Stimulated activated CD8-positive, alpha-beta memory T cell treated with anti-CD3 and anti-CD28 coated beads, Interleukin-2, amount 100 ng/mL, for 48 hours (primary cell): ENCODE measurements at places on chromosomes 4 and X.

DNA sequence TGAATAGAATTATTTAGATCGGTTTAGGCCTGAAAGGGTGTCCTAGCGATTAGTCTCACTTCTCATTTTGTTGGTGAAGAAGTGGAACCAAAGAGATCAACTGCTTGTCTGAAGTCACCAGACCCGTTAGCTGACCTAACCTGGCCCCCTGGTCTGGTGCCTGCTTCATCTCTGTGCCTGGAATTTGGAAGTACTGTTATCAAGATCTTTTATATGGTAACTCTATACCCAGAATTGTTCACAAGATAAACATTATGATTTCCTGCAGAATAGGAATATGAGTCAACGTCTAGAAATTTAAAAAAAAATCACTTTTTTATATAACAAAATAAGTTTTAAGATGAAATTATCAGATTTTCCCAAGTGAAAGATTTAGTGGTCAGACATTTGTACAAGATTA is 37.2 kb downstream of the LRP2BP start:
- DNase-seq: no peak

DNA sequence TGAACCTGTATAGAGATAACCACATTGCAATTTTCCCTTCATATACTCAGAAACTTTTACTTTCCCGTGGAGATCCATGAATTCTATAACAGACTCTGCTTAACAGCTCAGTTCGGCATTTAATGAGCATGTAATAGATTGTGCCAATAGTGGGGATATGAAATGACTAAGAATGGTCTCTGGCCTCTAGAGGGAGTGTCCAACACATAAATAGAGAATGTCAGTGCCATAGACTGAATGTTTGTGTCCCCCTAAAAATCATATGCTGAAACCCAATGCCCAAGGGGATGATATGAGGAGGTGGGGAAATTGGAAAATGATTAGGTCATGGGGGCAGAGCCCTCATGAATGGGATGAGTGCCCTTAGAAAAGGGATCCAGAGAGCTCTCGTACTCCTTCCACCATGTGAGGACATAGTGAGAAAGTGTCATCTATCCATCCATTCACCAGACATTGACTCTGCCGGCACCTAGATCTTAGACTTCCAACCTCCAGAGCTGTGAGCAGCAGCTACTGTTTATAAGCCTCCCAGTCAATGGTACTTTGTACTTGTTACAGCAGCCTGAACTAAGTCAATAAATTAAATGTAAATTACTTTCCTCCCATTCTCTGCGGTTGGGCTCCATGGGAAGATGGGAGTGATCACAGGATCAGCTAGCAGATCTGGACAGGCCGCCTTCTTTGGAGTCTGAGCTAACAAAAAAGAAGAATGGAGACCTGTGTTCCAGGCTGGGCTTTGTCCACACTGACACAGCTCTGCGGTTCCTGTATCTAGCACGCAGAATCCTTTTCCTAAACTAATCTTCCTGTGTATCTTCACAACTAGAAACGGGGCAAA is 28.1 kb upstream of the HPSE start:
- no peak for DNase-seq

- DNase-seq: no peak
Observed at GRCh38 chrX:133497356-133497755, 82.1 kb upstream of the GPC4 start.

DNA sequence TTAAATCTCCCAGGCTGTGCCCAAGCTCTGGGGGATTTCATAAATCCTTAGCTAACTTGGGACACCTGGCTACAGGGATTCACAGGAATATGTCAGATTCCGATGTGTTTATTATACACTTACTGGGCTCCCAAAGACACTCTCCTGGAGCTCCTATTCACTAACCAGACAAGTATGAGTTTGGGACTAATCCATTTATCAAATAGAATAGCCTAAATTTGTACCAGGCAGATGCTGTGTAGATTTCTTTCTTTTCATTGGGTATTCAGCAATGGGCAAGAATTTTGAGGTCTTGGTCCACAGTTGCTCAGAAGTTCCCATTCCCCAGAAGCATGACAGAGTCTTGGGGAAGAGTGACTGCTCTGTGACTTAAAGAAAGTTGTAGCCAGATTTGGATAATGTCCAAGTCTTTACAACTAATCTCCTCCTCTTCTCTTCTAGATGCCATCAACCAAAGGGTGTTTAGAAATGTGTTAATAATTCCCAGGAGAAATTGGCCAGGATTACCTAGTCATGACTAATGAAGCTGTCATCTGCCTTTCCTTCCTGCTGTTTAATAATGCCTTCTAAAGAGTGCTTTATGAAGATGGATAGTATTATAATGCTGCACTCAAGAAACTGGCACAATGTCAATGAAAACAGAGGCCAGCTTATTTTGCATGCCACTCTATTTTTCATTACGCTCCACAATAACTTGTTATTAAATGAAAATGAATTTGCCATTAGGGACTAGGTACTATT is 120.9 kb downstream of the CHIC2 start:
- DNase-seq: no peak

- DNase-seq: no peak
Observed at GRCh38 chrX:15469613-15470012, 23.5 kb downstream of the PIR start.

DNA sequence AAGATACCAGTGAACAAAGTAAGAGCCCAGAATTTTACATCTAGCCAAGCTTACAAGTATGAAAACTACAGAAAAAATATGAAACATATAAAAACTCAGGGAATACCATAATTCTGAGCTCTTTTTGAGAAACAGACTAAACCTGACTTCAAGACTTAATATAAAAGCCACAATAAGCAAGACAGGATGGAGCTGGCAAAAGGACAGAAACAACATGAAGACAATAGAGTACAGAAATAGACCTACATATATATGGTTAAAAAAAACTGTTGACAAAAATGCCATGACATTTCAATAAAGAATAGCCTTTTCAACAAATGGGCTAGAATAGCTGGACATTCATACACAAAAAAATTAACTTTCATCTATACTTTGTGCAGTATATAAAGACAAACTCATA is 49.4 kb downstream of the UBA6 start:
- DNase-seq: no peak

DNA sequence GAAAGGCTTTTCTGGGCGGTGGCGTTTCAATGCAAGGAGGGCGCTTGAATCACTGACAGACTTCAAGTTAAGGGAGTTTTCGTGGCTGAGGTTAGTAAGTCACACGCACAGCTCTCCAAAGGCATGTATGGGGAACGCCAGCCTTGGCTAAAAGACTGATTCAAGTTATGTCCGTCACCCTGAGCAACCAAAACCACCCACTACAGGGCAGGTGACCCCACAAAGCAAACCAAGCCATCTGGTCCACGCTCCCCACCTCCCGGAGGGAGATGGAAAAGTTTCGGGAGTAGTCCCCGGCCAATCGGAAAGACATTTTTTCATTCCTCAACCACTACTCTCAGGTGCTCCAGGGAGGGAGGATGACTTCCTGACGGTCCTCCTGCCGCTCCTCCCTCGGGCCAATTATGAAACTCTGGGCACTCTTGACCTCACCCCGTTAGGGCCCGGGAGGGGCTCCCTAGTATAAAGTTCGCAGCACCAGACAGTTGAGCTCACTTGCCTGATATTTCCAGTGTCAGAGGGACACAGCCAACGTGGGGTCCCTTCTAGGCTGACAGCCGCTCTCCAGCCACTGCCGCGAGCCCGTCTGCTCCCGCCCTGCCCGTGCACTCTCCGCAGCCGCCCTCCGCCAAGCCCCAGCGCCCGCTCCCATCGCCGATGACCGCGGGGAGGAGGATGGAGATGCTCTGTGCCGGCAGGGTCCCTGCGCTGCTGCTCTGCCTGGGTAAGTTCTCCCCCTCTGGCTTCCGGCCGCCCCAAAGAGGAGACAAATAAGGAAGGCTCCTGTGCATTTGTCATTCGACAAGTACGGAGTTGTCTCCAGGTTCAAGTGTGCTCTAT is at the start of gene EREG:
EREG (plus strand) TSS at position 494 of the 840 bp plus-strand sequence; CDS start at position 658, 164 bp downstream.
- DNase-seq: no peak

GRCh38 chrX:29478336-29479069 is 736.9 kb upstream of the MAGEB2 start:
- DNase-seq: no peak

DNA sequence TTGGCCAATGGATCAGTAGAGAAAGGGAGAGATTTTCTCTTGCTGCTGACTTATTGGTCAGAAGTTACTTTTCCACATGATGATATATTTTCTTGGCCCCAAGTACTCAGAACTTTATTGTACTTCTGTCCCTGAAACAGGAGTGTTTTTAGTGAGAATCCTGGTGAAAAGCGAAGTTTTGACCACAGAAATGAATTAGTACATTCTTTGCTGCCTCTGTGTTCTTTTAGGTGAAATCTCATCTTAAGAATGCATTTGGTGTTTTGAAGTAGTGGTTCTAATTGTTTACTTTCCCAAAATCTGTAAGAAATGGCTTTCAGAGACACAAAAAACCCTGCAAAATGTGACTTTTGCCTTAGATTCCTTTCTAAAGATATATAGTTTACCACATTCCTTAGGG is 240.4 kb downstream of the FRMPD4 start:
- no peak for DNase-seq

DNA sequence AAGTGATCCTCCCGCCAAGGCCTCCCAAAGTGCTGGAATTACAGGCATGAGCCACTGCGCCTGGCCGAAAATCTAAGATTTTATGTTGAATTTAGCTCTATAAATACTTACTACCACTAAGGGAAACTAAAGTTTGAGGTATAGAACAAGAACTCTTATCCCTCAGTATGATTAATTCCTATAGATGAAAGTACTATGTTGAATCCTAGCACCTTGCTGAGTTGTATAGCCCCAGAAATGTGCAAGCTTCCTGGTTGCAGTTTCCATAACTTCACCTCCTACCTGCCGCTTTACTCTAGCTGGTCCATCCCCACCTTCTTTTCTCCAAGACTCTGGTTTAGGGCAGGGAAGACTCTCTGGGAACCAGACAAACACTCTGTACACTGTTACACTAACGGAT is 11.8 kb upstream of the TSPAN5 start:
- DNase-seq: no peak

DNA sequence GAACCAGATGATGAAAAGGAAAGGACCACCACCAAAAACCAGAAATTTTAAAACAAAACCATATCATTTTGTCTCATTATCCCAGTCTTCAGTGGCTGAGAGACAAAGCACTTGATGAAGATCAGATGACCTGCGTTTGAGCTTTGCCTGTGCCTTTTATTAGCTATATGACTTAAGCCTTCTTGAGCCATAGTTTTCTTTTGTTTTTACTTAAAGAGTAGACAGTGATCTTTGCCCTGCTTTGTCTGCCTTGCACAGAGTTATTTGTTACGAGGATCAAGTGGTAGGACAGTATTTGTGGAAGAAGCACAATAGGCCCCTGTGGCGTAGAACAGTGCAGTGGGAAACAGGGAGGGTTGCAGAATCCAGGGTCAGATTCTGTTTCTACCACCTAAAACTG is 89.9 kb downstream of the SLC10A6 start:
- no peak for DNase-seq

DNA sequence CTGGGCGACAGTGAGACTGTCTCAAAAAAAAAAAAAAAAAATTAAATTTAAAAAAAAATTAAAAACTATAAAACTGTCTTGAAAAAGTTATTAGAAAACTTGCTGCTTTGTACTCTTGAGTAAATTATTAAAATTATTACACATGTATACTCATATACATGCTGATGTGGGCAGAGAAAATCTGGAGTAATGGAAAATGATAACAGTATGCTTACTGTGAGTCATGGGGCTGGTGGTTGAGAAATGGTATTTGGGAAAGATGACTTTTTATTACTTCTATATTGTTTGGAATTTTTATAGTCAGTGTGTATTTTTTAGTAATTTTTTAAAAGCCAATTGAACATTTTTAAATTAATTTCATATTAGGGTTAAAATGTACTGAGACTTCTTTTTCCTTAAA is 7.5 kb downstream of the YY2 start:
- no peak for DNase-seq

GRCh38 chr4:47418147-47418546 is 45.4 kb downstream of the COMMD8 start:
- no peak for DNase-seq

DNA sequence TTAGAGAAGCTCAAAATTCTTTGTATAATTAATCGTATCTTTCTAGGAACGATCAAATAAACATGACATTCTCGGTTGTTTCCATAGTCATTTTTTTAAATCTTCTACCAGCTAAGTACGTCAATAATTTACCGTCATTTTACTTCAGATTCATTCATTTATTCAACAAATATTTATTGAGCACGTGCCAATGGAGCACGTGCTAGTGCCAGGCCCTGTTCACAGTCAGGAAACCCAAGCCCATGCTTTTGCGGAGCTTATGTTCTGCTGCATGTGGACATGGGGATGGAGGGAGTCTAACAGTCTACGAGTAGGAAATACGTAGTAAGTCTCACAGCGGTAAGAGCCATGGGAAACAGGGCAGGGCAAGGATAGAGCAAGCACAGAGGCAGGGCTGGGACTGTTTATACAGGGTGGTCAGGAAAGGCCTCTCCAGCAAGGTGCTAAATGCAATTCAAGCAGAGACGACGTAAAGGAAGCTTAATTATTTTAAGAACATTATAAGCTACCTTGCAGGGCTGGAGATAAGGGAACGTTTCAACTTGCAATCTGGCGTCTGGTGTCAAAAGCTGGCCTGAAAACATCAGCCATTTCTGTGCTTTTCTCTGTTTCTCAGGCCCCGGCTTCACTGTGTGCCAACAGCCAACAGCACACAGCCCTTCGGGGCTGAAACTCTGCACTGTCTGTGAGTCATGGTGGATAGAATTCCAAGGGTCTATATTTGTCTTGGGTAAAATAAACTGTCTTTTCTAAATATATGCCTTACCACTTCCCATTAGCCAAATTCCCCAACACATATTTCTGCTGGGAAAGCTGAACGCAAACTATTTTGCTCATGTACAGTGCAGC is 517.1 kb upstream of the ZFP42 start:
- no peak for DNase-seq

- no peak for DNase-seq
Observed at GRCh38 chr4:84846985-84847384, 119.5 kb downstream of the WDFY3 start.

DNA sequence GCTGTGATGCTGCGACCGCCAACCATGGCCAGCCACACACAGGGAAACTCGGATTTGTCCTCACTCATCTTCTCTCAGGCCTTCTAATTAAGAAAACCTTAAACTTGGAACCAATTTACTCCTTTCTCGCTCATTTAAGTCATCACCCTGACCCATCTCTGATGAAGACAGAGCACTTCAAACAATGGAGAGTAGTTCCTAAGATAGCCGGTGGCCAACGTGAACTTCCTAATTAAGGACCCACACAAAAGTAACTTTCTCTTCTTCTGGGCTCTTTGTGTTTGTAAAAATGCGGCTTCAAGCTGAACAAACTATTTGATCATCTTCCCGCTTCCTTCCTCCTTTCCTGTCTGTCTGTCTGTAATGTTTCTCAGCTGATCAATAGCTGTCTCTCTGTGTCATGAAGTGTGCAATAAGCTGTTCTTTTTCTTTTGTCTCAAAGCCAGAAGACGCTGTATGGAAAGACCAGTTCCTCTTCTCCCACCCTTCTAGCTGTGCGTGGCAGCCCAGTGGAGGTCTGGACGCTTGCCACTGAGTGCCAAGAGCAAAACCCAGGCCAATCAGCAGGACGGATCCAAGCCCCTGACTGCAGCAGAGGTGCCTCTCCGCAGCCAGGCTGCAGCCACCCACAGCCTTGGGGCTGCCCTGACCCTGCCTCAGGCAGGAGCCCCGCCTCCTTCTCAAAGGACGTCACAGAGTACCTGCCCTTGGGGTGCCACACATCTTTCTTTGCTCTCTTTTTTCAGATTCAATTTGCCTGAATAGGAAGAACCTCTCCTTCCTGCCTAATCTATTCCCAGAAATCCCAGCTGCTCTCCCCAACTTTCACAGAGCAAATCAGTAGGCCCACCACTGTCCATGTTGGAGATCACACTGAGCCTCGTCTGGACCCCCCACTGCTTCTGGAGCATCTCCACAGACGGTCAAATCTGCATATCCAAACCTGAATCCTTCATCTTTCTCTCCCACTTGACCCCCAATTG is 59.3 kb downstream of the MAML3 start:
- DNase-seq: peak; percentile 51

GRCh38 chr4:180120068-180120467 is 2123.1 kb upstream of the TENM3 start:
- DNase-seq: no peak
